Activated naive CD4-positive, alpha-beta T cell treated with anti-CD3 and anti-CD28 coated beads, Interleukin-2, amount 50 U/mL, for 72 hours (primary cell): ENCODE measurements at places on chromosomes 1 and 21. TPM values are rescaled to one million over a fixed set of nuclear protein-coding genes. Genes with fewer than 3 reads are reported as not detected.

Gene KCNJ9
- total RNA-seq = not detected

Gene CR1
- 0.08 TPM for total RNA-seq

Gene RHD
- total RNA-seq = not detected

Gene NBPF6
- total RNA-seq = not detected

Gene LAMB3
- 11.7 TPM for total RNA-seq

DNA sequence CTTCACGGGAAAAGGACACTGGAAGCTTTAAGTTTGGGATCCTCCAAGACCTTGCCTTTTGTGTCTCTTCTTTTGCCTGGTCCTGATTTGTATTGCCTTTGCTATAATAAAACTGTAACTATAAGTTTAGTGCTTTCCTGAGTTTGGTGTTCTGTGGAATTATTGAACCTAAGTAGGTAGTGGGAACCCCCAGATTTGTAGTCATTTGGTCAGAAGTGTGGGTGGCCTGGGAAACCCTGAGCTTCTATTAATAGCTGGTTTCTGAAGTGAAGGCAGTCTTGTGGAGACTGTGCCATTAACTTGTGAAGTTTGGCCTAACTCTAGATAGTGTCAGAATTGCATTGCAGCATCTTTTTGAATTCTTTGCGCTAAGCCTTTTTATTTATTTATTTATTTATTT is 6.8 kb upstream of the MYCL start:
- no peak for DNase-seq

DNA sequence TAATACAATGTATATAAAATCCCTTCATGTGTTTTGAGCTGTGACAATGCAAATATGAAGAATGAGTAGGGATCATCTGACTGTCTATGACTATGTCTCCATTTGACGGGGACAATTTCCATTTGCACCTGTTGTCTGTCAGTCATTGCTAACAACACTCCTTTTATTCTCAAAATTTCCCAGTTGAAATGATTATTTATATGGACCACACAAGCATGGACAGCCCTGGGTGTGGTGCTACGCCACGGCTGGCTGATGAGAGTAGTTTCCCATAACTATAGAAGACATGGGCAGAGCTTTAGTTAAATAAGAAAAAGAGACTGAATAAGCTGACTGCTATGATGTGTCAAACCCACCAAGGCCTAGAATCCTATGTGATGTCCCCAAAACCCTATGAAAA is 135.8 kb downstream of the MAP3K21 start:
- DNase-seq = no peak

GRCh38 chr1:14236097-14236496 is 362.4 kb upstream of the KAZN start:
- DNase-seq = no peak

DNA sequence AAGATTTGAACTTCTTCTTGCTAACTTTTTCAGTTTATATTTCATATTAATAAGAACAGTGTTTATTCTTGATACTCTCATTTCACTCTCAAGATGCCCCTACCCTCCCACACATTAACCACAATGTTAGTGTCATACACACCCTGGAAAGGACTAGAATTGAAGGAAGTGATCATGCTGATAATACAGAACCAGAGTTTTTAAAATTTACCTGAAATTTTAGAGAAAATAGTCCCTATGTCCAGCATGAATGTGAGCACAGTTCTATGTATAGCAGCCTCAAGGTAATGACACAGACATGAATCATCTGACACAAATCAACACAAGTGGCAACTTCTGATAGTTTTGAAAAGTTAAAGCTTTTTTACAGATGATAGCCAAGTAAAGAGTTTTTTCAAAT is 26.0 kb downstream of the RGS1 start:
- no peak for DNase-seq

DNA sequence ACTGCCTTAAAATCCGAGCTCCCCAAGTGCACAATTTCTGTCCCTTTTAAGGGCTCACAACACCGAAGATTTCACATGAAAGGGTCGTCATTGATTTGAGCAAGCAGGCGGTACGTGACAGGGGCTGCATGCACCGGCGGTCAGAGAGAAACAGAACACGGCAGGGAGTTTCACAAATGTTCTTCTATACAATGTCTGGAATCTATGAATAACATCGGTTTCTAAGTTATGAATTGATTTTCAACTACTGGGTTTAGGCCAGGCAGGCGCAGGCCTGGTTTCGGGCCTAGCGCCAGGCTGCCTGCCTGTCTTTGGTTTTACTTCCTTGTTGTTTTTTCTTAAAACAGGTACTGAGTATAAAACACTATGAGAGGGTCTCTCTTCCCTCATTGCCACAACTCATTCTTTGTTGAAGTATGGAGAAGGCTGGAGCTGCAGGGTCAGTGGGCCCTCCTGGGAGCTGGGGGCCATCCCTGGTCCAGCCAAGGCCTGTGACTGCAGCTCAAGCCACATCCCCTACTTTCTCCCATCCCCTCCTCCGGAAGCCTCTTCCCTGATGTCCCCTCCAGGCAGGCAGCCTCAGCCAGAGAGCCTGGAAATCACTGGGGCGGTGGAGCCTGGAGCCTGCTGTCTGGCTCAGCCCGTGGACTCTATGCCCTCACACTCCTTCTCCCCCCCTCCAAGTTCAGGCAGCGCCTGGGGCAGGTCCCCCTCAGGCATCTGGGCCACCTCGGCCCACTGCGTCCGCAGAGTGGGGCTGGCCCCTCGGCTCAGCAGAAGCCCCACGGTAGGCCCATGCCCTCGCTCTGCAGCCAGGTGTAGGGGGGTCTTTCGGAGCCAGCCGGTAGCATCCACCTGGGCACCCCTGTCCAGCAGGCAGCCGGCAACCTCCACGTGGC is 2.4 kb downstream of the ANKRD65 start:
- no peak for DNase-seq

DNA sequence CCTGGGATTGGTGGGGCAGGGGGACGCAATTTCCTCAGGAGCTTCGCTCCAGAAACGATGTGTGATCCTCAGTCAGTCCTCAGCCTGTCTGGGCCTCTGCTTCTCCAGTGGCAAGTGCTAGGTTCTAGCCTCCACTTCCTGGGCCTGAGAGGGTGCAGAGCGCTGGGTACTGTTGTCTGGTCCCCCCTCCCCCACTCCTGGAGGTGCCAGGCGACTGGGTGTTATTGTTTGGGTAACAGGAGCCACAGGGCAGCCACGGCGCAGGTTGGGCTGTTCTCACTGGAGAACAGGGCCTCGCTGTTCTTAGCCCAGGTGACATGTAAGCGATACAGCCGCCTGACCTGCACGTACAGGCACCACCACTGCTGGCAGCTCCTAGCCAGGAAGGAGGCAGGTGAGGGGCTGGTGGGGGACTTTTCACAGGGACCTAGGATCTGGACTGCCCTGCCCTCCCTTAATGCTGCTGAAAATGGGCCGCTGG is 2.1 kb downstream of the RPS6KA1 start:
- DNase-seq = no peak

GRCh38 chr1:235582130-235582529 is 67.5 kb downstream of the GNG4 start:
- DNase-seq = no peak

DNA sequence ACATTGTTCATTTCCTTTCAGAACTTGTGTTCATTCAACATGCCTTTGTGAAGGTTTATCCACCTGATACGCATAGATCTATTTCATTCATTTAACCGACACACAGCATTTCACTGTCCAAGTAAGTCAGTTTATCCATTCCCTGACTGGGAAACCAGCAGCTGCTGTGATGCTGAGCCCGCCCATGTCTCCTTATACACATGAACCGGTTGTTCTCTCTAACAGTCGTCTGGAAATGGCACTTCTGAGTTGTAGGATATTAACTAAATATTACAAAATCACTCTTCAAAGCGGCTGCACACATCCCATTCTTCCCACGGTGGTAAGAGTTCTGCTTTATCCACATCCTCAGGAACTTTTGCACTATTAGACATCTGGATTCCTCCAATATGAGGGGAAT is 71.1 kb downstream of the NPHP4 start:
- no peak for DNase-seq

DNA sequence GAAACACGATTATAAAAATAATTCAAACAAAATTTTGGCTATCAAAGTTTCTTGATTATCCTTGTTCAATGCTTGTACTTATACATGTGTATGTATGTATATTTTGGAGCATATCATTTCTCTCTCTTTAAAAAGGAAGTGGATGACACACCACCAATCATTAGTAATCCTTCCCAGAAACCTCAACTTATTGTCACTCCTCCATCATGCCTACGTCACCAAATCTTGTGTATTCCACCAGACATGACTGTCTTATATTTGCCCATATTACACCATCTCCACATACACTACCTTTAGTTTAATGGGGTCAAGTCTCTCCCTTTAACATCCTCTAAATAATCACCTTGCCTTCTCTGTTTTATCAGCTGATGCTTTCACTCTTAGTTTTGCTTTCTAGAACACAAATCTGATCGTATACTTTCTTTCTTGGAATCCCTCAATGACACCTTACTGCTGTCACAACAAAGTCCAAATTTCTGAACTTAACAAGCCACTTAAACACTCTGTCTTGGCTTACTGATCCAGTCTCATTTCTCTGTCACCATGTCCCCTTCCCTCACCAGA is 124.0 kb downstream of the BRINP3 start:
- no peak for DNase-seq

GRCh38 chr1:12442217-12442616 is 175.8 kb downstream of the DHRS3 start:
- DNase-seq = no peak

- DNase-seq = no peak
Measured at GRCh38 chr1:165773324-165773965, 4.8 kb upstream of the TMCO1 start.
